ENCODE measurements at places on chromosomes 2 and 18.

DNA sequence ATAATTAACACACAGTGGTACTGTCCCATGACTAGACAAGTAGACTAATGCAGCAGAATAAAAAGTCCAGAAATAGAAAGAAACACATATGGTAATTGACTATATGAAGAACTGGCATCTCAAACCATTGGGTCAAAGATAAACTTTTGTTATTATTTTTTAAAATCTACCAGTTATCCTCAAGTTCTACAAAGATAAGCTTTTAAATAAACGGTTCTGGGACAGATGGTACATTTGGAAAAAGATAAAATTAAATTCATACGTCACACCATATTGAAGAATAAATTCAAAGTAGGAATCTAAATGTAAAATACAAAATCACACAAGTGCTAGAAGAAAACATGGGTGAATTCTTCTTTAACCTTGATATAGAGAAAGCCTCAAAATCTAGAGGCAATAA lies 37.6 kb upstream of the PLEKHM3 start:
- no peak for DNase-seq

DNA sequence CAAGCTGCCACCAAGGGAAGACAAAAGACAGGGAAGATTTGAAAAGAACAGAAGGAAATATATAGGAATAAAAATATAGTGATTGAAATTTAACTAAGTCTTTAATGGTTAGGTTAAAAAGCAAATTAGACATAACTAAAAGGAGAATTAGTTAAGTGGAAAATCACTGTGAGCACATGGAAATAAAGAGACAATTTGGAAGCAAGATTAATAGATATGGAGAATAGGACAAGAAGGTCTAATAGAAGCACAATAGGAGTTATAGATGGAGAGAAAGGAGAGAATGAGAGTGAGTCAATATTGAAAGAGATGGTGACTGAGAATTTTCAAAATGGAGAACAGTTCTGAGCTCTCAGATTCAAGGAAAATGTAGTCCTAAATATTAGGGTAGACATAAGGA lies 176.9 kb downstream of the ASB1 start:
- no peak for DNase-seq

- no peak for DNase-seq
Measured at GRCh38 chr2:157269060-157269459, 11.6 kb downstream of the GALNT5 start.

DNA sequence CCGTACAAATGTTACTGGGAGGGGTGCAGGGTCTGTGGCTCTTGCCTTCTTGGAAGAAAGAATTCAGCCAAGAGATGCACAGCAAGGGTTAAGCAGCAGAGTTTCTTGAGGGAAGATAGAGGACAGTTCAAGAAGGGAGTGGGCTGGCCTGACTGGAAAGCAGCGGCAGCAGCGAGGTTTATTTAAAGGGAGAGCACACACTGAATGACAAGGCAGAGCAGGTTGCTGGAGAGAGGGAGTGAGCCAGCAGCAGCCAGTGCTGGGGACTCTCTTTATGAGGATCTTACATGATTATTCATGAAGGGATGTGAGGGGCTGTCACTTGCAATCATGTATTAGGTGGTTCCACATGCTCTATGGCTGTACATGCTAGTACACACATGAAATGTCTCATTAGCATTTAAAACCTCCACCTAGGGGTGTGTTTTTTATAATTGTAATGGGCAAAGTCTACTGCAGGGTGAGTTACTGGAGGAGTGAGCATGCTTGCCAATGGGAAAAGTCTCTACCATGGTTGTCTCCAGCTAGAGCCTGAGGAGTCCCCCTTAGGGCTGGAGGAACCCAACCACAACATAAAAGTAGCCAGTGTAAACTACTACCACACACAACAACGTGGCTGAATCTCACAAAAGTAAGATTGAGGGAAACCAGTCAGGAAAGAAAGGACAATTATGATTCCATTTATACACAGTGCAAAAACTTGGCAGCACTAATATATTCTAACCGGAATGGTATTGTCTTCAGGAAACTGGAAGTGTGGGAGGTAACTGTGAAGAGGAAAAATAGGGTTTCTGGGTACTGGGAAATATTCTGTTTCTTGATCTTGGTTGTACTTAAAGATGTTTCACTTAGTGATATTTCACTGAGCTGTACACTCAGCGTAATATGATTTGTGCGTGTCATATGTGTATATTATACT lies 87.6 kb upstream of the FAM110C start:
- DNase-seq = no peak

DNA sequence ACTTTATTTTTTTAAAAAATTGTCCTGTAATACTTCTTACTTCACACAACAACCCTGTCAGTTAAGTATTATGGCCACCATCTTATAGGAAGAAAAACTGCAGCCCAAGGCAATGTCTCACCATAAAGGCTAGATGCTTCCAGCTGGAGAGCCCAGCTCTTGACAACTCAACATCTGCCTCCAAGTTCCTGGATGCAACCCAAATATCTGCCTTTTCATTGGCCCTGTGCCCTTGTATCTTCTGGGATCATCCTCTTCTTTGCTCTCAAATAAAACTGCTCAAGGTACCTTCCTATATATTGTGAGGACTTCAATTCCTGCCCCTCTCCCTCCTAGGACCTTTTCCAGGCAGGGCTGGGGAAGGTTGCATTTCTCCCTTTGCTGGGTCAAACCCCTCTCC lies 69.5 kb downstream of the BIN1 start:
- no peak for DNase-seq

DNA sequence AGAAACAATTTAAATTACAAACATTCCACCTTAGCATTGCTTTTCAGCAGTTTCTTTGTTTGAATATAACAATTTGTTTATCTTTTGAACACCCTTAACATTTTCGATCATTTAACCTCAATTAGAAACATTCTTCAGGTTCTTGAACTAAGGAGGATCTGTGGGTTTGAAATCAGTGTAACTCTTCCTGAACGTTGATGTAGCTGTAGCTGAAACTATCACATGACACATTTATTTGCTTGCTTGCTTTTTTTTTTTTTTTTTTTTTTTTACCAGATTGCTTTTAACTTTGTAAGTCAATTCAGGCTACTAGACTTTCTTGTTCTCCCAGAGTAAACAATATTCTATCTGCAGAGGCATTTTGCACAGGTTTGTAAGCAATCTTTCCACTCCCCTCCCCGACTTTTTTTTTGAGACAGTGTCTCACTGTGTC lies 47.6 kb downstream of the GPD2 start:
- no peak for DNase-seq

DNA sequence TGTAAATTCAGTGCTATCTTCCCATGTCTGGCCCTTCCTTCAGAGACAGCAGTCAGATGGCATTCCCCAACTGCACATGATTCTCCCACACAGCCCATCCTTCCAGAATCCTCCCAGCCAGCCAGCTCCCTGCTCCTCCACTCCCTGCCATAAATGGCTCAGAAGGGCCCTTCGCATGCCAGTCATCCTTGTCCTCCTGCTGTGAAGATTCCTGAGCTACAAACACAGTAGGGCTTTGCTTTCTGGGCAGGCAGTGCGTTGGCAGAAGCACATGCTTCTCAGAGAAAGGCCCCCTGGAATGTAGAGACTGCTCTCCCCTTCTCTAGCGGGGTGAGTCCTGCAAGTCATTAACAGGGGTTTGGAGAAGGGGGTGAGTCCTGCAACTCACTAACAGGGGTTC lies 71.9 kb downstream of the TEX51 start:
- no peak for DNase-seq

GRCh38 chr2:145302886-145303285 lies 783.0 kb upstream of the ZEB2 start:
- no peak for DNase-seq

GRCh38 chr2:221103930-221104329 lies 468.2 kb downstream of the EPHA4 start:
- no peak for DNase-seq

GRCh38 chr2:239216614-239217273 lies 184.1 kb downstream of the HDAC4 start:
- peak; percentile 37 for DNase-seq

- no peak for DNase-seq
Measured at GRCh38 chr2:98935111-98935770, 784 bp downstream of the CRACDL start.

DNA sequence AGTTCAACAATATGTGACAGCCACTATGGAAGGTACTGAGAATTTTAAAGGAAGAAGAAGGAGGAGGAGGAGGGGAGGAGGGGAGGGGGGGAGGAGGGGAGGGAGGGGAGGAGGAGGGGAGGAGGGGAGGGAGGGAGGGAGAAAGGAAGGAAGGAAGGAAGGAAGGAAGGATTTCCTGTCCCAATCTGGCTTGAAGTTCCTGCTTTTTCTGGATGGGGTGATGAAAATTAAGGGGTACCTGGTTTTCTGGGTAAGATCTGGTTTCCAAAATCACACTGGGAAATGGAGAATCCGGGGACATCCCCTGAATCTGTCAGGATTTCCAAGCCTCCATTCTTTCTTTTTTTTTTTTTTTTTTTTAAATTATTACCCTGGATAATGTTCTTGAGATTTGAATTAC lies 271.8 kb downstream of the MTX2 start:
- no peak for DNase-seq

DNA sequence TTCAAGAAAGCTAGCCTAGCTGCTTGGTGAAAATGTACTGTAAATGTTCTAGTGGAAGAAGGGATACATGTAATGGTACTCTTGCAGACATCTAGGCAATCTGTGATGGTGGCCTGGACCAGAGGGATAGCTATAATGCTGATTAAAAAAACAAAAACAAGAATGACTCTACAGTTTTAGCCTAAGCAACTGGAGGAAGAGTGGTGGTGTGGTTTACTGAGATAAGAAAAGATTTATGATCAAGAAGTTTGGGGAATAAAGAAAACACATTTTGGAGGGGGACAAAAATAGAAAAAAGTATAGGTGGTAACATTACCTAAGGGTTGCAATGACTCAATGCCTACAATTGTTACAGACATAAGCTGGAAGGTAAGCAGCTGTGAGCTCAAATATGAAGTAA lies 1080.7 kb upstream of the CELF4 start:
- DNase-seq = no peak

DNA sequence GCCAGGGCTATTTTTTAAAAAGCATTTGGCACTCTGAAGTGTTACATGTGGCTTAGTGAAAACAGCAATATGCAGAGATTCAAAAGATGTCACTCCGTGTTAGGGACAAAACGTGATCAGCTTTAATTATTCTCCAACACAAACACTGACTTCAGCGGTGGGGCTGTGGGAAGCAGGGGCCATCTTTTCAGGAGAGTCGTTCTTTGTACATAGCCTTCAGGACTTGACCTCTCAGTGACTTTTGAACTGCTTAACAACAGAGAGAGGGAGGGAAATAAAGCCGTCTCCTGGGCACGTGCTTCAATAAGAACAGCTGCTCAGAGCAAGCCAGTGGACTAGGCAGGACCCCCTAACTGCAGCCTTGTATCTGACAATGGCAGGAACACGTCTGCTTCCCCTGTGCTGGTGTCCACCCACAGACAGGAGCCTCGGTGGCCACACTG lies 95.0 kb upstream of the HDAC4 start:
- DNase-seq = no peak

DNA sequence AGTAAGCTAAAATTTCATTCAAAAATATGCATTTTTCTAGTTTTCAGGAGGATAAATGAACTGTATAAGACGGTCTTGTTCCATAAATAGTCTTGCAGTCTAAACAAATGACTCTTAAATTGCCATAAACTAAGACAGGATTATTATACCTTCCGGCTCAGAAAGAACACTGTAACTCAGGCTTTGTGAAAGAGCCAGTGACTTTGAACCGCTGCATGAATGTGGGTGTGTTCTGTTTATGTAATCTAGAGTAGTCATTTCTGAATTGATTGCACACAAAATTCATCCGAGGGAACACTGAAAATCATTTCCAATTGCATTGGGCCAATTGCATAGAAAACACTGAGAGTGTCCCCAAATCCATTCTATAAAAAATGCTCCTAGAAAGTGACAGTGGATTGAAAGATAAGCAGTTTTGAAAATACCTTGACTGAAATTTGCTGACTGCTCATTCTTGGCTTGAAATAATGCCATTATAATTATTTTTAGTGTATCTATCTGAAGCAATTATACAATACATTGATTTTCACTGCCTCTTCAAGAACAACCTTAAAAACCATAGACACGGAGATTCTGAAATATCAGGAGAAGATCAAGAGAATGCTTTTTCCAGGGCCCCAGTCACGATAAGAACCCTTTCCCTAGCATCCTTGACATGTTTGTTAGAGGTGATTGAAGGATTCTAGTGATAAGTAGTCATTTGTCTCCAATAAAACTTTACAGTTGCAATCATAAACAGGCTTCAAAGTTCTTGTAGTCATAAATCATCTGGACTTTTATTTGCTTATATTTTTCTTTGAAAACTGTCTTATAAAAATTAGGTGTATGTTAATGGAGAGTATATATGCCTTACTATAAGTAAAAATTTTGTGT lies 55.4 kb downstream of the CNTNAP5 start:
- DNase-seq = no peak

DNA sequence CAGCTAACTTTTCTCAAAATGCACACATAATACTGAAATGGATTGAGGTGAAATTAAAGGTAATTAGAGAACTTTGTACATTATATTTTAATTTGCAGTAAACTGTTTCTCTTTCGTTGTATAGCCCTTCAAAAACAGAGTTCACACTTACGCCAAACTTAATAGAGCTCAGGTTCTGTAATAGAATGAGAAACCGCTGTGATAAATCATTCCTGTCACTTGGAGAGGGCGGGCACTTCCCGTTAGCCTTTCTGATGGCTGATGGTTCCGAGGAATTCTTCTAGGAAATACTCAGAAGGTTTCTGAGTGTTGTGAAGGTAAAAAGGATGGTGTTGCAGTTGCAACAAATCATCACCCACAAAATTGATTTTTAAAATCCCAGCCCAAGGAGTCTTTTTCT lies 155.8 kb upstream of the ALKAL2 start:
- no peak for DNase-seq

DNA sequence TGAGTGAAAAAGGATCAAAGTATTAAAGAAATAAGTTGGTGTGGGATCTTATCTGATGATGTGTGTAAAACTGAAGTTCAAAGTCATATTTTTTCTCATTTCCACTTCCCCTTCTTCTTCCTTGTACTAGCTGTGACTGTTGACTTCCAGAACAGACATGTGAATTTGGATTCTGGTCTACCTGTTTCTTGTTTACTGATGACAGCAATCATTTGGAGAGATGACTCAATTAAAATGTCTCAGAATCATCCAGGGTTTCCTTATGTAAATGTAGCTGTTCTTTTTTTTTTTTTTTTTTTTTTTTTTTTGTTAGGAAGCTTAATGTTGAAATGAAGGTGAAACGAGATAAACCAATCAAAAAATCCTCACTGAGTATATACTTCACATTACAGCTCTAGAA lies 819.9 kb upstream of the PIK3C3 start:
- DNase-seq = no peak

DNA sequence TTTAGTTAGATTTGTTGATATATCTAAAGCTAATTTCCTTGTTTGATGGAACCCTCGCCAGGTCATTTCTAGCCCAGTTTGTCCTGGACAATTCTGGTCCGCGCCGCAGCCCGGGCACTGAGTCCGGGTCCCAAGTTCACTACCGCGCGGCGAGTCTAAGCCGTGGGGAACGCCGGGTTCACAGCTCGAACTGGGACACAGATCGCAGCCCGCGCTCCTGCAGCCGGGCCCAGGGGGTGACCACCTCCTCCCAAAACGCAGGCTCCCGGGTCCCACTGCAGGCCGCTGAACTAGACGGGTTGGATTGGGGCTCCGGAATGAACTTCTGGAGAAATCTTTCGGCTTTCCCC lies 681 bp downstream of the ACADL start:
- DNase-seq = no peak

- DNase-seq = no peak
Measured at GRCh38 chr2:48568547-48568946, 38.6 kb downstream of the STON1 start.

GRCh38 chr2:28389399-28390240 lies 3.0 kb upstream of the FOSL2 start:
- DNase-seq = no peak
